ENCODE measurements at places on chromosomes 7 and 10.

- no peak for DNase-seq
Measured at GRCh38 chr7:136104269-136104603, 127.1 kb upstream of the MTPN start.

- DNase-seq, result no peak
Measured at GRCh38 chr10:49280001-49280408, 19.0 kb upstream of the C10orf71 start.

DNA sequence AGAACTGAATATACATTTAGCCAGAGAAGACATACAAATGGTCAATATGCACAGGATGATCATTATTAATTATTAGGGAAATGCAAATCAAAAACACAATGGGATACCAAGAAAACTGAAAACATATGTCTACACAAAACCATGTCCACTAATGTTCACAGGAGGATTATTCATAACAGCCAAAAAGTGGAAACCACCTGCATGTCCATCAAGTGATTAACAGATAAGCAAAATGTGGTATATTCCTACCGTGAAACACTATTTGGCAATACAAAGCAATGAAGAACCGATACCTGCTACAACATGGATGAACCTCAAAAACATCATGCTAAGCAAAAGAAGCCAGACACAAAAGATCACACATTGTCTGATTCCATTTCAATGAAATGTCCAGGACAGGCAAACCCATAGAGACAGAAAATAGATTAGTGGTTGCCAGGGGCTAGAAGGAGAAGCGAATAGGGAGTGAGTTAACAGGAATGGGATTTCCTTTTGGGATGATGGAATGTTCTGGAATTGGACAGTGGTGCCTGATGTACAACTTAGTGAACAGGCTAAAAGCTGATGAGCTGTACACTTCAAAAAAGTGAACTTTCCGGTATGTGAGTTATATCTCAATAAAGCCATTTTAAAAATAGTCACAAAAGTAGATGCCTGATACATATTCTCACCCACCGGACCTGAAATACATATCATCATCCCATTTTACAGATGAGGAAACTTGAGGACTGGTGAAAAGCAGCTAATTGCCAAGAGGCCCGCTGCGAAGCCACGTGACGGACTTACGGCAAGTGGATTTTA, 33.6 kb downstream of the HIPK2 start:
- DNase-seq, result no peak

GRCh38 chr10:17200001-17200911, 1.2 kb downstream of the TRDMT1 start:
- DNase-seq, result no peak

DNA sequence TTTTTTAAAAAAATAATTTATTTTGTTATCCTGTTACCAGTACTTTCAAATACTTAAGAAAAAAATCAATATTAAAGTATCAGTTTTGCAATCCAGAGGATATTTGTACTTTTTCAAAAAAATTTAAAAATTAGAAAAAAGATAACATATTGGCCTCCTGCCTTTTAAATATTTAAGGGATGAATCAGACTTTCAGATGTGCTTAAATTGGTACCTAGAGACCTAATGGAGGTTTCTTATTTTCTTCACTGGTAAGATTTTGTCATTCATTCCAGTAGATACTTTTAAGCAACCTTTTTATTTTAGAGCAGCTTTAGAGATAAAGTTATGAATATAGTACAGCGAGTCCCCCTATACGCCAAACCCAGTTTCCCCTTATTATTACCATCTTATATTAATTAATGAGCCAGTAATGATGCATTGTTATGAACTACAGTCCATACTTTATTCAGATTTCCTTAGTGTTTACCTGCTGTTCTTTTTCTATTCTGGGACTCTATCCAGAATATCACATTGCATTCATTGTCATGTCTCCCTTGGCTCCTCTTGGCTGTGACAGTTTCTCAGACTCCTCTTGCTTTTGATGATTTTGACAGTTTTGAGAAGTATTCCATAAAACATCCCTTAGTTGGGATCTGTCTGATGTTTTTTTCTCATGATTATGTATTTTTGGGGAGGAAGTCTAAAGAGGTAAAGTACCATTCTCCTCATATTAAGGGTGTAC, 34.2 kb downstream of the BICC1 start:
- DNase-seq, result no peak

DNA sequence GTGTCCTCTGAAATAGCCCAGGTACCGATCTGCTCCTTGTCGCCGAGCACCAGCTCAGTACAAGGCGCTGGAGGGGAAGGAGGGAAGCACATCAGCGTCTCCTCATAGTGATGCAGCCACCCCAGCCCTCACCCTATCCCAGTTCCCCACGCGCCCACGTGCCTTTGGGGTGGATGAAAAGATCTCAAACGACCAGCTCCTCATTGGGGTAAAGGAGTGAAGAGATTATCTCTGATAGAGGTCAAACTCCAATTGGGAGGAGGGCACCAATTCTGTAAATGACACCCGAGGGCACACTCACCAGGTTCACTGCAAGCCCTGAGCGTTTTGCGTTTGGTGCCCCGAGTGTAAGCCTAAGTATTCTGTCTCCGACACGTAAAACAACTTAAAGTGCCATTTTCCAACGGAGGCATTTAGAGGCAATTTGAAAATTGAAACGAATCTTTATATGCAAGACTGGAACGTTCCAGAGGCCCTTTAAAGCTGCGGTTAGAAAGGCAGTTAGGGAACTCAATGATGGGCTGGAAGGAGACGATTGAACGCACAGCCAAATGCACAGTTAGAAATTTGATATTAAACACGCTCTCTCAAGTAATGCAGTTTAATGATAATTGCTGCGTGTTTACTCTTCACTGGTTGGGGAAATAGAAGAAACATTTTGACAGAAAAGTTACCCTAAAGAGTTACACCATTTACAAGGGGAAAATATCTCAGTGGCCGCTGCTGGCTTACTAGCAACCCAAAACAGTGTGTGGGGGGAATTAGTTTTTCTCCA, 8.9 kb upstream of the EMX2 start:
- DNase-seq, result no peak
